ENCODE measurements at places on chromosomes 13 and 19.

DNA sequence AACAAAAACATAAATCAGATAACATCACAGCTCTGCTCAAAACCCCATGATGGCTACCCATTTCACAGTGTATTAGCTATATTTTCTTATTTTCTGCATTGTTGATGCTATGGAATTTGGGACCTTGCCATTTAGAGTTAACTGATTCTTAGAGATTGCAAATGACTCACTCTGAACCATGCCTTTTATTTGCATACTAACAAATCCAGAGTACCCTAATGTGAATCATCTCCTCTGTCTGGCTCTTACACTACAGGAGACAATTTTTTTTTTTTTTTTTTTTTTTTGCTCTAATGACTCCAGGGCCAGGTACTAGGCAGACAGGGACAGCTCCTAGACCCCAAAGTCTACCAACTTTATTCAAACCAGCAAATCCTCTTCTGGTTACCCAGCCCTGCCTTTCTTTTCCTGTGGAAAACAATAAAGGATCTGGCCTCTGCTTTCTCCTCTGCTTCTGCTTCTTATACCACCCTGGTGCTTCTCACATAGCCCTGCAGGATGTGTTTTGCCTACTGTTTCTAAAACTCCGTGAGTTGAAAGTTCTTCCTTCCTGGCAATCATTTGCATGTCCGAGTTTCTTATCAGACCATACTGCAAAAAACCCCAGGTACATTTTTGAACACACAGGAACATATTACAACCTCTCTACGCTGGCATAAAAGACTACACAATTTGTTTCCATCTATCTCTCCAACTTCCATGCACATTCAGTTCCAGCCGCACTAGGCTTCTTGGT lies 10.6 kb upstream of the ZNF460 start:
- DNase-seq, result no peak

DNA sequence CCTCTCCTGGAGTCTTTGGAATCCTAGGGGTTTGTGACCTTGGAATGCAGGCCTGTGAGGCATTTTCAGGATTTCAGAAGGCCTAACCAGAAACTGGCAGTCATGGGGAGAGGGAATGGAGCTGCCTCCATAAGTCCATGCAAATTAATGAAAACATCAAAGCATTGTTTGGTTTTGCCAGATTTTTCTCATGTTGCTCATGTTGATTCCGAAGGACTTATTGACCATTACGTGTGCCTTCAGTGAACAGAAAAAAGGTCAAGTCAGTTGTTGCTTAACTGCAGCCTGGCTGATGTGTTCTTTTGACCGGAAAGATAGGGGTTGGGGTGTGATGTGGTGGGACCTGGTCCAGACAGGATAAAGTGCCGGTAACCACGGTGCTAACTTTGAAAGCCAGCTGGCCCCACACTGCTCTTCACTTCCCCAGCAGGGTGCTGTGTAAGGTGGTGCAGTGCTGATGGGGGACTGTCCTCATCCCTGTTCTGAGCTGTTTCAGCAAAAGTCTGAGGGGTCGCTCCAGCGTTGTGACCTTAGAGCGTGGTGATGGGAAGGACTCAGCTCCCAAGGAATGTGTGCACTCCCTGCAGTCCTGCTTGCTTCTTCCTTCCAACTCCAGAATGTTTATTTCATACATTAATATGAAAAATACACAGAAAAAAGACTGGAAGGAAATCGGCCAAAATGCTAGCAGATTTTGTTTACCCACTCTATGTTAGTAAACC lies 3.5 kb downstream of the RNF113B start:
- DNase-seq, result no peak

GRCh38 chr13:97621631-97622030 lies 187.7 kb downstream of the RAP2A start:
- no peak for DNase-seq

- DNase-seq, result no peak
Measured at GRCh38 chr13:113477724-113478123, 12.8 kb downstream of the DCUN1D2 start.

GRCh38 chr19:7267792-7268704 lies 26.2 kb downstream of the INSR start:
- DNase-seq, result no peak

DNA sequence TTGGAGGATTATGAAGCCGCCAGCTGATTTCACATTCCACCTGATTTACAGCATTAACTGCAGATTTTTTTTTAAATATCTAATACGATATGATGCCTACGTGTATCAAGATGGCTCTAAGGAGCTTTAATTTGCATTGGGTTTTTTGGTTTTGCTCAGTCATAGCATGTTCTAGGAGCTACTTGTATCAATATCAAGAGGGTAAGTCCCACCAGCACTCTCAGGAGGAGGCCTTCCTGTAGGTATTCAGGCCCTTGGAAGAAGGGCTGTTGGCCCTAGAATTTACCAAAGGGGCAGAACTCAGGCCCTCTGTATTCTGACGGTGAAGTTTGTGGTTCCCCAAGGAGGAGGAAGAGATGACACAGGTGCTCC lies 97.2 kb upstream of the IPO5 start:
- DNase-seq, result no peak

GRCh38 chr19:18171605-18172327 lies 1.8 kb upstream of the IFI30 start:
- no peak for DNase-seq

GRCh38 chr13:46124531-46124966 lies 19.7 kb upstream of the CPB2 start:
- no peak for DNase-seq
